ENCODE measurements at places on chromosomes 2 and 18.

DNA sequence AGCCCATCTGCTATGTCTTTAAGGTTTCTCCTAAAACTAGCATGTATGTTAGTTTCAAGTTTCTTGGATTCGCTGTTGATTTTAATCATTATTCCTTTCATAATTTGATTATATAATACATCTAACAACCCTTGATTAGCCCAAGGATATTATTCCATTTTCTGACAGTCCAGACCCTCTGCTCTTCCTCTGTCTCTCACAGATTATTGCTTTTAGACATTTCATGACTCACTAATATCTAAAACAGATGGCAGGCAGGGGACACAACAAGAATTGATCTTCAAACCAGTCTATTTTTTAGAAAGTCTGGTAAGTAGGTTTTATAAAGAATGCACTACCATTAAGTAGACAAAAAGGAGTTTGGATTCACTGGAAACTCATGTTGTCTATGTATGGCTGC lies 162.2 kb downstream of the ANKRD44 start:
- DNase-seq, result no peak

DNA sequence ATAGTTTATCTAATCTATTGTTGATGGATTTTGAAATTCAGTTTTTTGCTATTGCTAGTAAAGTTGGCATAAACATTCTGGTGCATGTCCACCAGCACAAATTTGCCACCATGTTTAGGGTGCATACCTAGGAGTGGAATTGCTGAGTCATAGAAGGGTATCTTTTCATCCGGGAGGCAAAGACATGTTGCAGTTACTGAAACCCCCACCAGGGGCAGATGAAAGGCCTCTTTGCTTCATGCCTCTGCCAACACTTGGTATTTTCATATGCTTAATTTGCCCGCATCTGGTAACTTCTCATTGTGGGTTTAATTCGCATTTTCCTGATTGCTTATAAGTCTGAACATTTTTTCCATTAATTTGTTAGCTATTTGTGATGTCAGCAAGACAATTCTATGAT lies 8.2 kb downstream of the DCC start:
- no peak for DNase-seq

GRCh38 chr18:27665264-27665799 lies 480.2 kb upstream of the CHST9 start:
- no peak for DNase-seq

GRCh38 chr2:237378650-237379049 lies 35.3 kb downstream of the COL6A3 start:
- no peak for DNase-seq

GRCh38 chr2:201971531-201972228 lies 62.0 kb upstream of the FZD7 start:
- no peak for DNase-seq

DNA sequence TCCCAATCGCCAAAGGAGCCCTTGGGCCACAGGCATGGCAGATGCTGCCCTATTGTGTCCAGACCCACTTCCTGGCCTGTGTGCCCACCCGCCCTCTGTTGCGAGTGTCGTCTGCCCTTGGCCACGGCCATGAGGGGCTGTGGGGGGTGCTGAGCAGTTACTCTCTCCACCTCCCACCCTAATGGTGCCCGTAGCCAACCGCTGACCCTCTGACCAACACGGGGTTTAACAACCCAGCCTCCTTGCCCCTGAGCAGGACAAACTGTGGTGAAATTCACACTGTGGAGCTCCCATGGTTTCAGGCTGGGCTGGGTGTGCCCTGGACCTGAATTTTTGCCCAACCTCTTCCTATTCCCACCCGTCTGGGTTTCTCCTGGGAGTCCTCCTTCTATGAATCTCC lies 145.7 kb upstream of the HDAC4 start:
- no peak for DNase-seq

DNA sequence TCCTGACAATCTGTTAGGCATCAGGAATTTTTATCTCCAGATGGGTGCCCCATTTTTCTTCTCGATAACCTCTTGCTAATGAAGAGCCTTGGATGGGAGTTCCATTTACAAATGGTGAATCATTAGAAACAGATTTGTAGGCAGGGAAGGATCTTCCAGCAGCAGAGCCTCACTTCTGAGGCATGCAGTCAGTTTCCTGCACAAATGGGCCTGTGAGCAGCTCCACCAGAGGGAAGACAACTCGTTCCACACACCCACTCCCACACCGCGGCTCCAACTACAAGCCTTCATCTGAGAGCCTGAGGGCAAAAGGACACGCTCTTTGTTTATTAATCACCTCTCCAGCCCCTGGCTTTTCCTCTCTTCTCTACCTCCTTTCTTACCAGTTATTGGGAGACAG lies 108.5 kb downstream of the CTAGE1 start:
- DNase-seq, result no peak

DNA sequence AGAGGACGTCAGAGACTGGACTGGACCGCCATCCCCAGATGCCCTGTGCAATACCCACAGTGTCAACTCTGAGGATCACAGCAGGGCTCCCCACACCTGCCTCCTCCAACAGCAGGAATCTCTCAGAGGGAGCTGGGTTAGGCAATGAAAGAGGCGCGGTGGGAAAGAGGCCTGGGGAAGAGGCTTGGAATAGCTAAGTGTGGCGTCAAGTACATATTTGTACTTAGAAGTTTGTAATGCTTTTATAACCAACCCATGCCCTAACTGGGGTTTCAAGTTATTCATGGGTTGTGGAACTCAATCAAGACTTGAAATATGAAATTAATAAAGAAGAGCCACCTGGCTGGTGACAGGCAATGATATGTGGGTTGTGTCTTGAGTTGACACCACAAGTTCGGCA lies 28.7 kb downstream of the CYP26B1 start:
- no peak for DNase-seq

GRCh38 chr2:149082735-149083134 lies 44.2 kb downstream of the LYPD6B start:
- no peak for DNase-seq

GRCh38 chr18:34352385-34353163 lies 127.9 kb upstream of the NOL4 start:
- DNase-seq, result no peak

DNA sequence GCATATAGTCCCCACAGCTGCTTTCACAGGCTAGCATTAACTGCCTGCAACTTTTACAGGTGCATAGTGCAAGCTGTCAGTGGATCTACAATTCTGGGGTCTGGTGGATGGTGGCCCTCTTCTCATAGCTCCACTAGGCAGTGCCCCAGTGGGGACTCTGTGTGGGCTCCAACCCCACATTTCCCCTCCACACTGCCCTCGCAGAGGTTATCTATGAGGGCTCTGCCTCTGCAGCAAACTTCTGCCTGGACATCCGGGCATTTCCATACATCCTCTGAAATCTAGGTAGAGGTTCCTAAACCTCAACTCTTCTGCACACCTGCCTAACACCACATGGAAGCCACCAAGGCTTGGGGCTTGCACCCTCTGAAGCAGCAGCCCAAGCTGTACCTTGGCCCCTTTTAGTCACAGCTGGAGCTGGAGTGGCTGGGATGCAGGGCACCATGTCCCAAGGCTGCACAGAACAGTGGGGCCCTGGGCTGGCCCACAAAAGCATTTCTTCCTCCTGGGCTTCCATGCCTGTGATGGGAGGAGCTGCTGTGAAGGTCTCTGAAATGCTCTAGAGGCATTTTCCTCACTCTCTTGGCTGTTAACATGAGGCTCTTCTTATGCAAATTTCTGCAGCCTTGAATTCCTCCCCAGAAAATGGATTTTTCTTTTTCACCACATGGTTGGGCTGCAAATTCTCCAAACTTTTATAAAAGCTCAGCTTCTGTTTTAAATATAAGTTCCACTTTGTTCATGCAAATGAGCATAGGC lies 59.3 kb downstream of the KDM3A start:
- DNase-seq, result no peak

DNA sequence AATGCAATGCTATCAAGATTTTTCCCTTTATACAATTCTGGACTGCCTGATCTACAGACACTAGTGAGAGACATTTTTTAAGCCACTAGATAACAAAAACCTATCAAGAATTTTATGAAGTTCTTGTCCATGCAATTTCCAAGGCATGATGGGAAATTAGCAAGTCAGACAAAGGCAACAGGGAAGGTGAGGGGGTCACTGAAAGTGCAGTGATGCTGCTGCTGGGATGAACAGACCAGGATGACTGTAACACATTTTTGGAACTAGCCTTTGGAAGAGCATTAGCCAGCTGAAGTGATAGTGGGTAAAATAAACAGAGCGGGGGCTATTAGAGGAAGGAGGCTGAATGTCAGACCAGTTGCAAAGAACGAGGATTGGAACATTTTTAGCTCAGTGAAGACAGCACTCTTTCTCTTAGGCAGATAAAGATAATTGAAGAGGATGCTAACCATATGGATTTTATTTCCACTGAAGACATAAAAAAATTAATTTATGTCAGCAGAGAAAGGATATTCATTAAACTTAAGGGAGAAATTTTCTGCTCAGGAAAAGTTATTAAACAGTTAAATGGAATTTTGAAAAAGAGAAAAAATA lies 17.9 kb downstream of the NRXN1 start:
- DNase-seq, result no peak

DNA sequence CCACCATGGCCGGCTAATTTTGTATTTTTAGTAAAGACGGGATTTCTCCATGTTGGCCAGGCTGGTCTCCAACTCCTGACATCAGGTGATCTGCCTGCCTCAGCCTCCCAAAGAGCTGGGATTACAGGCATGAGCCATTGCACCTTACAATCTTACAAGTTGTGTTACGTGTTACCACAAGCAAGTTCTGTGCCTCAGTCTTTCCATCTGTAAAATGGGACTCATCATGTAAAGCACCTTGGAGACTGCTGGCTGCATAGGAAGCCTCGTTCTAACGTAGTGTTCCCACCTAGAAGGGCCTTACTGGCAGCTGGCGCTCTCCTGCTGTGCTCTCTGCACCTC lies 10.0 kb downstream of the DNAJB2 start:
- no peak for DNase-seq

Data from activated naive CD8-positive, alpha-beta T cell treated with anti-CD3 and anti-CD28 coated beads, Interleukin-2, amount 50 U/mL, for 16 hours (primary cell).